Astrocyte of the cerebellum (primary cell): ENCODE measurements at places on chromosomes 7 and 10.

DNA sequence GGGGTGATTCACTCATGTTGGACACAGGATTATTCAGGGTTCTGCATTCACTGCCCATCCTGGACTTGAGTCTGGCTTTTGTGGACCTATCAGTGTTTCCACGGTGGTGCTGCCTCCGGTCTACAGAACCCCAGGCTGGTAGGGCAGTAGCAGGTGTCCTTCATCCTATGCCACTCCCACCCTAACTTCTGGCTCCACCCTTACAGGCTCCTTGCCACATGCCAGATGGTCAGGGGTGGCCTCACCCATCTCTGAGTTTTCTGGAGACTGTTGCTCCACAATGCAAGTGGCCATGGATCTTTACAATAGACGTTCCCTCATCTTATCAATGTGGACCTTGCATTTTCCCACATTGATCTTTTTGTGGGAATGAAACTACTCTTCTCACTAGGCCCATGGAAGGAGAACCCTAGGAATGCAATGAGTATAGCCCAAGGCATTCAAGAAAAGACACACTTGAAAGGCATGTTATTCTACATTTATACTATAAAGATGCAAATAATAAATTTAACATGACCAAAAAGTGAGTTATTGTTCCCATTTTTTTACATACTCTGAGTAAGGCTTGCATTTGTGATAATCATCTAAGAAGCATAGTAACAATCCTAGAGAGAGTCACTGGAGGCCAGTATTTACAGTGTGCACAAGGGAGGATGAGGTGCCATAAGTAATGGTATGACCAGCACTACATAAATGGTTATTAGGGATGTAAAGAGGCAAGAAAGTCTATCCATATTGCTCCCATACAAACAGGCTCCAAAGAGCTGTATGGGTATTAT, 57.4 kb upstream of the ADO start:
- no peak for DNase-seq

DNA sequence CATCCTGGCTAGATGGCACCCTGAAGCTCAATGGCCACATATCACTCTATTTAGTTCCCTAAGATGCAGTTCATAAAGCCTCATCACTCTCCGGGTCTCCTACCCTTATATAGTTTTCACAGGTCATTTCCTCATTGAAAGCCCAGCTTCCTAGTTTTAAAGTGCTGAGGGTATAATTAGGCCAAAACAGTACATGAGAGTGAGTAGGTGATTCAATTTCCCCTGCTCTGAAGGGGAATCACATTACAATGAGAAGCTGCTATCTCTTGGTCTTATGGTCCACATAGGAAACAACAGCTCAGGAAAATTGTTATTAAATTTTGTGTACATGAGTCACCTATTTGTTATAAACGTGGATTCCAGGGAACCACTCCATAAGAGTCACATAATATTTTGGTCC, 162.0 kb downstream of the SEMA3E start:
- no peak for DNase-seq

GRCh38 chr7:155257482-155258225, 40.0 kb upstream of the INSIG1 start:
- peak; percentile 79 for DNase-seq

DNA sequence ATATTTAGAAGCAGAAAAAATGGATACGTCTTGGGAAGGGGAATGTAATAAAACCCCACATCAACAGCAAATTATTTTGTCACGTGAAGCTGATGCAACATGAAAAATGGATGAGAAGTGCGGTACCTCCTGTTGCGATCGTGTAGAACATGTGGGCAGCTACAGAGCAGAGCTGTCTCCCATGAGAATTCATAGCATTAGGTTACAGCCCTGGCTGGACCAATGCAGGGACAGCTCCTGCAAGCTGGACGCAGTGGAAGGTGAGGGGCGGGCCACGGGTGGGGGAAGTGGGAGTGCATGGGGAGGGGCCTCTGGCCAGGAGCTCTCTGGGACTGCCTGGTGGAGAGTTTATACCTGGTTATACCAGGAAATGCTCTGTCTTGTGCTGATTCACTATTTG, 120.3 kb downstream of the GATA3 start:
- no peak for DNase-seq

DNA sequence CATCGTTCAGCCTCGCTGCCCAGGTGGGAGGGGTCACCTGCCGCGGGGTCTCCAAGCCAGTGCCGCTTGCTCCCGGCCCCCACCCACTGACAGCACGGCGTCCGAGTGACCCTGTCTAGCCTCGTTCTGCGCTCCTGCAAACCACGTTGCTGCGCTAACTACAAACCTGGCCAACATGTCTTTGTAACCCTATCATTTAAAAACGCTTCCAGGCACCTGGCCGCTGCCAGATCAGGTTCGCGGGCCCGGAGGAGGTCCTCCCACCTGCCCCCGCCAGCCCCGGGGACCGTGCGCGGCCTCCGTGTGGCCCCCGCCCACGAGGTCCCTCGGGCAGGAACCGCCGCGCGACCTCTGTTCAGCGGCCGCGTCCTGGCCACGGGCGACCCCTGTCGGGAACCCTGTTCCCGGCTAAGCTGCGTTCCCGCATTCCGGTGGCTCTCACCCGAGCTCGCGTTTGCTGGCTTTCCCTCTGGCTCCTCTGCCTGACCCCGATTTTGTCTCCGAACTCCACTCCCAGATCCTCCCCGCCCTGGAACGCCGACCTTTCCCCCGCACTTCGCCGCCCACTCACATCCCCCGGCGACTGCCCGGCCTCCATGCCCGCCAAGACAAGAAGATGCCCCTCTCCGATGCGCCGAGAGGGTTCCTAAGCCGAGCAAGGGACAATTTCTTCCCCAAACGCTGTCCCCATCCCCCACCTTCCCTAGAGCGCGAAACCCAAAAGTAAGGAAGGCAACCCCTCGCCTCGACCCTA, 2.4 kb downstream of the SFMBT2 start:
- no peak for DNase-seq

GRCh38 chr10:34205452-34205851, 609.6 kb downstream of the PARD3 start:
- DNase-seq = no peak

- no peak for DNase-seq
Measured at GRCh38 chr10:7036951-7037350, 373.9 kb downstream of the SFMBT2 start.

DNA sequence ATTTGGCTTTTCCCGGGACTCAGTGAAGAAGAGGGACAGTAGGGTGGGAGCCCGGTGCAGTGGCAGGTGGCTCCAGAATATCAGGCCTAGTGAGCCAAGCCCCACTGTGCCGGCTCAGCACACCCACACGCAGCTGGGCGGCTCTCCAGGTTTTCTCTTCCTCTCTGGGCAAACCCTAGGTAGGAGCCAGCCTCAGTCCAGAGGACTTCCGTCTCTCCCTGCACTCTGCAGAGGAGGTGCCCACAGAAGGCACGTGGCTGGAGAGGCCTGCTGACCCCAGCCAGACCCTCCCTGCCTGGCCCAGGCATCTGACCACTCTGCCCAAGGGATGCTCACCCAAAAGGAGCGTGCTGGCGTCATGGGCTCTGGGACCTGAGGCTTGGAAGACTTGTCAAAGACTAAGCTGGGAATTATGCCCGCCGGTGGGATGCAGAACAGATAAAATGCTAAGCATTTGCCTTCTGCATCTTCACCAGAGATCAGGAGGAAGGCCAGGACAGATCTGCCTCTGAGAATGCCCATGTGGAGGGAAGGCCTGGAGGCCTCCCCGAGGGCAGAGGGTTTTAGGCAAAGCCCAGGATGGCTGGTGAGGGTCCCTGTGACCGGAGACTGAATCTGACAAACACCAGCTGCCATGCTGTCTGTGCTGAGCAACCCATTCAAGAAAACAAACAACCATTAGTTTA, 40.2 kb downstream of the TCERG1L start:
- DNase-seq = no peak

DNA sequence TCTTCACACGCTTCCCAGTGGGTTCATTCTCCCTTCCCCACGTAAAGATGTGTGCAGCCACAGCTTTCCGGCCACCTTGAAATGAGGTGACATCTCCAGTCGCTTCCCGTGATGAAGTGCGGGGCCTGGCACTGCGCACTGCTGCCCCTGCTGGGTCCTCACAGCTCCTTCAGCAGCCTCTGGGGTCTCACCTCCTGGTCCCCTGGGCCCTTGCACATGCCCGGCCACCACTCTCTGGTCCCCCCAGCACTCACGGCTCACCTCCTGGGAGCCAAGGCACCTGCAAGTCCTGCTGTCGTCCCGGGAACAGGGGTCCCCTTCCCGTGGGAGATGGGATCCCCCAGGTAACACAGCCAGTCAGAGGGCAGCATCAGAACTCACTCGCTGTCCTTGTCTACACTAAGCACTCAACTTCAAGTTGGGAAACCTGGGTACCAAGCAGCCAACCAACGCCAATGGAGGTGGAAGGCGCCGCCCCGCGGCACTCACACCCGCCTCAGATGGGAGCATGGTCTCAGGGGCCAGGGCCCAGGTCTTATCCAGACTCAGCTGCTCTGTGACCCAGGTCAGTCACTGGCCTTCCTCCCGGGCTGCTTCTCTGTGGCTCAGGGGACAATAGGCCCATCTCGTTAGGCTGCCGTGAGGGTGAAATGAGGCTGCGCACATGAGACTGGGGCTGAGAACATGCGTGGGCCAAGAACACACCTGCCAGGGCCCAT, 176.2 kb downstream of the PTPRN2 start:
- no peak for DNase-seq

GRCh38 chr7:94182066-94182465, 177.9 kb upstream of the BET1 start:
- peak; percentile 51 for DNase-seq

GRCh38 chr7:460374-461116, 59.1 kb downstream of the PDGFA start:
- DNase-seq = no peak

DNA sequence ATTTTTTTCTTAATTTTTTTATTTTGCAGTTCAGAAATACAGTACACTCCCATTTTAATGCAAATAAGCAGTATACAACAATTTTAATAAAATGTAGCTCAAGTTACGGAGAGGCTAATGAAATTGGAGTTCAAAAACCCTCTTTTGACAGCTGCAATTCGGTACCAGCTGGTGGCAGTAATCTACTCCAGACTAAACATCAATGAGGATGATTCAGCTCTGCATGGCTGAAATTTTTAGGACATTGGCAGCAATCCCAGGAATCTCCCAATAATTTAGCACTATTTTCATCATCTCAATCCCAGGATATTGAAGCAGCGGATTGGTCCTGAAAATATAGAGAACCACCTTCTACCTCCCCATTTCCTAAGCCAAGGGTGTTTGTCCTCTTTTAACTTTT, 278.8 kb downstream of the CACNA2D1 start:
- peak; percentile 40 for DNase-seq

- no peak for DNase-seq
Measured at GRCh38 chr7:101180130-101180755, at the start of gene NAT16. Gene NAT16 (minus strand): TSS chr7:101180293. CDS start chr7:101174807, 5,486 bp downstream.

DNA sequence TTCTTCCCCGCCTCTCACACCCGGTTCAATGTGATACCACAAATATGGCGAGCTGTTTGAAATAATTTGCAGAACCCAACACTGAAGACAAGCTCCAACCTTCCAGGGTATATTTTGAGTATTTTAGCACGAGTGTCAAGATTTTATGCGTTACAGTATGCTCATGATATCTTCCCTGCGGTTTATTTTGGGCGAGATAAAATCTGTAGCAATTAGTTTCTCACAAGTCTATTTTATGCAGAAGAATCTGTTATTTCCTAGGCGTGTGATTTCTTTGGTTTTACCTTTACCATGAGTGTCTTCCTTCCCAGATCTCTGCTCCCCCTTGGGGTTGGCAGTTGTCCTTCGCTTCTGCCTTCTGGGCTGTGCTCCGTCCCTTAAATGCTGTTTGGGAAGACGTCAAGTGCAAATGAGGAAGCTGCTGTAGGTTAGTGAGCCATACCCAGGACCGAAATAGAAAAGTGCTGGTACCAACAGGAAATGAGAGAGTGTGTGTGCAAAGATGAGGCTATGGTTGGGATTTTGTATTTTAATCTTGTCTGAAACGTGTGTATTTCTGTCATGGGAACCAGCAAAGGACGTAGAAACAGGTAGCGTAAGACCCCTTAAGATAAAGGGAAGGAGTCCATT, 299.8 kb downstream of the KLF6 start:
- no peak for DNase-seq

- no peak for DNase-seq
Measured at GRCh38 chr7:138151731-138152577, 75.7 kb downstream of the AKR1D1 start.

DNA sequence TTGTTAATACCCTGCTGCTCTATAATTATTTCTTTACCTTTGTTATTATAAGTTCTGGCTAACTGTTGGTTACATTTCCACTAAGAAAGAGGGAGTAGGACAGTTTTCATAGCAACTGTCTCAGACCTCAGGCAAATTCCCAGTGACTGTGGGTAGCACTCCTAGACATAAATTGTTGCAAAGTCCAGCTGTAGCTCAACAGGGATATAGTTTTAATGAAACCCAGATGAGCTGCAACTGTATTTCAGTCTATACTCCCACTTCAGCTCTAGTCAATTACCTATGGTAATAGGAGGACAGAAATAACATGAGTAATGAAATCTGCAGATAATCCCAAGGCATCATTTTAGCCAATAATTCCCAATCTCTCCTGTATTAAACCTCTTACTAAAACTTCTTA, 103.0 kb upstream of the SEMA3A start:
- no peak for DNase-seq

DNA sequence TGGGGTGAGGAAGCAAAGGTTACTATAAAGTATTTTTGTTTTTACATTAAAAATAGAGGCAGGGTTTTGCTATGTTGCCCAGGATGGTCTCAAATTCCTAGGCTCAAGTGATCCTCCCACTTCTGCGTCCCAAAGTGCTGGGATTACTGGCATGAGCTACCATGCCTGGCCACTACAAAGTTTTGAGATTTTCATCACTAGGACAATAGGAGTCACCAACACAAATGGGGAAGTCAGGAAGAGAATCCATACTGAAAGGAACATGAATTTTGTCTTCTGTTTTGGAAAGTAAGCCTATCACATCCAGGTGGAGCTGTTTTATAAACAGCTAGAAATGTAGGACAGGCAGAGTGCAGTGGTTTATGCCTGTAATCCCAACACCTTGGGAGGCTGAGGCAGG, 20.0 kb upstream of the CAPZA2 start:
- DNase-seq = no peak

DNA sequence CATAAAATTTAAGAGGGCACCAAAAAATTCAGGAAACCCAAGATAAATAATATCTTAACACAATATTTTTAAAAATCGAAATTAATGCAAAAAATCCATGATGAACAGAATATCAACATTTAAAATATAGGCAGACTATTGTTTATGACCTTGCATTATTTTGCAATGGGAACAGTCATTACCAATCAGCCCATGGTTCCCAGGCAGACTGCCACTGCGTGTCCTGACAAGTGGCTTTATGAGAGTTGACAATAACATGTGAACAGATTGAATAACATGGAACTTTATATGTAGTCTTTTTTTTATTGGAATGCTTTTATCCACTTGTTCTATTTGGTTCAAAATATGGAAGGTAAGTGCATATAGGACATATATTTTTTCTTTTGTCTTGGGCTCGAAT, 3.1 kb upstream of the AVPI1 start:
- no peak for DNase-seq
